ENCODE measurements at places on chromosomes 2 and 18.

DNA sequence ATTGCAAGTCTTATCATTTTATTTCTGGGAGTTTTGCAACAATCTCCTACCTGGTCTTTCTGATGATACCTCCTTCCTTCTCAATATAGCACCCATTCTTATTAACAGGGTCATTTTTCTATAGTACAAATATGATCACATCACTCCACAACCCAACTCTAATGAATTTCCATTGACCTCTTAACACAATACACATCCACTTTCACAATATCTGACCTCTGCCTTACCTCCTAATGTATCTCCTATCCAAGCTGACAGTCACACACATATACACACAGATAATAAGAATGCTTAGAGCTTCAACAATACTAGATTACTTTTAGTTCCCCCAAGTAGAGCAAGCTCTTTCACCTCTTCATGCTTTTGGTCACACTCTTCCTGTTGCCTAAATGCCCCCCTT lies 40.9 kb downstream of the EVA1A start:
- DNase-seq: no peak

DNA sequence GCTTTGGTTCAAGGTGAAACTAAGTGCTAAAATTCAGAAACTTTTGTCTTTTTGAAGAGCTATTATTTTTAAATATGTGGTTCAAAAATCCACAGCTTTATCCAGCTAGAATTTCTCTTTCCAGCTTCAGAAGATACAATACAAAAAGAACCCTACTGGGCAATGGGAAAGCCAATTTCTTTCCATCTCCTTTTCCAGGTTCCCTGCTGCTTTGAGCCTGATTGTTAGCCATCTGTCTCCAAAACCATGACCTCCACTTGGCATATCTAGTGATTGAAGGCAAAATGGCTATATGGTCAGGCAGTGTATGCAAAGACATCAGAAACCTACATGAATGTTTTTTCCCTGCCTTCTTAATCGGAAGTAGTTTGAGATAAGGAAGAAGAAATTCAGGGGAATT lies 134.1 kb downstream of the KCNH7 start:
- DNase-seq: peak; percentile 58

DNA sequence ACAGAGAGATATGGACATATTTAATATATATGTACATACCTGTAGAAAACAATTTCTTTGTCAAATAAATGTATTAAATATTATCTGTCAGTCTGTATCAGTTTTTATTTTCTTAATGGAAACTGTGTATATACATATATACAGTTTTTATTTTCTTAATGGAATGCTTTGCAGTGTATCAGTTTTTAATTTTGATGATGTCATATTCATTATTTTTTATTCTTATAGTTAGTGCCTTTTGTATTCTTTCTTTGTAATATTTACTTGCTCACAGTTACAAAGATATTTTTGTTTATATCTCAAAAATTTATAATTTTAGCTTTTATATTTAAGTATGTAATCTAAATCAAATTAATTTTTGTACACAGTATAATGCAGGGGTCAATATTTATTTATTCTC lies 20.6 kb downstream of the KCNH7 start:
- DNase-seq: no peak

DNA sequence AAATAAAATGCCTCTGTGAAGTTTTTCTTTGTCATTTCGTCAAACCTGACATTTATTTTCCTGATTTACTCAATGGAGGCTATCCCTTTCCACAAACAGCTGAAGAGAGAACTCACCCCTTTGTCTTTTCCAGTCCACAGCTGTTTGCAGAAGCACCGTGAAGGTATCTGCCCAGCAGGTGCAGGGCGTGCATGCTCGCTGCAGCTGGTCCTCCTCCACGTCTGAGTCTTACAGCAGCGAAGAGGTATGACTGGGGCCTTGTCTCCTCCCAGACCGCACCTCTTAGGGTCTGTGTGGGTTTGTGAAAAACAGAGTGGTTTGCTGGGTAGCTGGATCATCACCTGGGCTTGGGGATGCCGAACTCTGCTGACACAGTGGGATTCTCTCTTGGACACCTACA lies 9.7 kb downstream of the SPP2 start:
- DNase-seq: no peak

DNA sequence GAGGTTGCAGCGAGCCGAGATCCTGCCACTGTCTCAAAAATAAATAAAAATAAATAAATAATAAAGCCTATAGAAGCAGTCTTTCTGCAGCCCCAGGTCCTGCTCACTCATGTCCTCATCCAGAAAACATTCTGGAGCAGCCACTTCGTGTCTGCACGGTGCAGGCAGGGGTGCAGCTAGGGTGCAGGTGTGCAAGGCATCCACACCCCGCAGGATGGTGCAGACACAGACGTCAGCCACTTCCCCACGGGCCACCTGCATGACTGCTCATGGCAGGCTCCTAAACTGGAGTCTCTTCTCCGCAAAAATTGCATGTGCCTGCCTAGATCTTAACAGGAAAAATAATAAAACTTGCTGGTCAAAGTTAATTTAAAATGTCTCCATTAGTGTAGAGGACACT lies 80.2 kb upstream of the SNTG2 start:
- no peak for DNase-seq

DNA sequence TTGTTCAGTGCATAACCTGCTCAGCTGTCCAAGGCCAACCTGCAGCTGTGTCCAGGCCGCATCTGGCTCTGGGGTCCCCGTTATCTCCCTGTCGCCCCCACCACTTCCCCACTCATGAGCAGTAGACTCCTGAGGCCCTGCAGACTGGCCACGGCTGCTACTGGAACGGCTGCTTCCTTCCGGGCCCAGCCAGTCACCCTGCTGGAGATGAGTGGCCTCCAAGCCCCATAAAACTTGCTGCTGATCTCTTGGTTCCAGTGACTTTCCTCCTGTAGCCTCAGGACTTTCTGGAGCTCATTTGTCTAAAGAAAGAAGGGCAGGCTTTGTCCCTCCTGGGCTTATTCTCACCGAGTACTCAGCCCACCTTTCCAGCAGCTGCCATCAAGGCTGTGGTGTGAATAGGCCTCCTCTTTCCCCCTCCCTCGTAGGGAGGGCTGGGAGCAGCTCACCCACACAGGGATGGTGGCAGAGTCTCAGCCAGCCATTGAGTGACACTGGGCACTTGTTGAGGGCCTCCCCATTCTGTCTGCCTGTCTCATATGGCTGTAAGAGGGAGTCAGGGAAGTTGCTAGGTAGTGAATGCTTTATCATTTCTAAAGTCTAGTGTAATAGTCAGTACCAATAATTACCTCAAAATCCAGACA lies 257.3 kb downstream of the MYCN start:
- DNase-seq: no peak

DNA sequence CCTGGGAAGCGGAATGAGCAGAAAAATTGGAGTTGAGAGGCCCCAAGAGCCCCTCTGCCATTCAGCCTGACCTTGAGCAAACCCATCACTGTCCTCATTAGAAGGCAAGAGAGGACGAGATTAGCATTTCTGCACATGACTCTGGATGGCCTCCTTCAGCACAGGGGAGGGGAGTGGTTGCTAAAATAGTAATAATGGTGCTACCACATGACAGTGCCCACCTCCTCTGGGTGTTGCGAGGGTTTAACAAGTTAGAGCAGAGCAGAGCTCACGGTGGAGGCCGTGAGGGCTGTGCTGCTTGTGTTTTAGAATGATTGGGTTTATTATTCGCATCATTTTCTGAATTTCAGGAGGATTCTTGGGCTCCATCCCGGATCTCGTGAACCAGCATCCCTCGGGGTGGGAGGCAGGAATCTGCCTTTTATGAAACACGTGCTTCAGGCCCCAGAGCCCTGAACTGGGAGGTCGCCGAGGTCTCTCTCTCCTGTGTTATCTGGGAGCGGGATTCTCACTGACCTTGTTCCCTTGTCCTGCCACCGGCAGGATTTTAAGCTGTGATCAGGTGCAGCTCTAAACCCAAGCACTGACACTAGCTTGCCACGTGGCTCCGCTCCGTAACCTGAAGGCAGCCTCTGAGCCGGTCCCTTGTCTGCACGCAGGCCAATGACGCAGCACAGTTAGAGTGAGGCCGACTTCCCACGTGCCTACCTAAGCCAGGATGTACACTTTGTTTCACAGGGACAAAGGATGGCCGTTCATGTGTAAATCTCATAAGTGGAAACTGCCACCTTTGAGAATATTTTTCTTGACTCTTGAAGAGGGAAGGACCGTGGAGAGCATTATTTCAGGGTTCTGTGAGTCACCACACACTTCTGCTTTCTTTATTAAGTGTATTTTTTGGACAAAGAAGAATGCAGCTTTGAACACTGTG lies 142.3 kb downstream of the ACOXL start:
- no peak for DNase-seq

GRCh38 chr2:65015731-65016130 lies 26.5 kb downstream of the SLC1A4 start:
- no peak for DNase-seq

DNA sequence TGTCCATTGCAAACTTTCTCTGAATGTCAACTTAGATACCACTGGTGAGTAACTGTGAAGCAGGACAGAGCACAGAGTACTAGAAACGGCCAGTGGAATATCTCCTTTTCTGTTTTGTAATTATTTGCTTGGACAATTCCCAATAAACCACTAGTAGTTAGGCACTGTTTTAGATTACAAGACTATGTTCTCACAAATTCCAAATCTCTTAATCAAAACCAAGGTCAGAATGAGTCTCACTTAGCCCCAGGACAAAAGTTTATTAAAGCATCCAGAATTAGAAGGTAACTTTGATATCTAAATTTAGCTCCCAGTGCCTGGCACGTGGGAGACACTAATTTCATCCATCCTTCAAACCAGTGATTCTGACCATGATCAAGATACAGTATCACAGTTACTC lies 89.0 kb downstream of the ZNF521 start:
- no peak for DNase-seq

Data from NCI-H446 treated with DMSO at 0.1 percent for 48 hours (cell line).